CD4-positive, alpha-beta T cell treated with Interleukin-17A for 1 hour (primary cell): ENCODE measurements at places on chromosomes 13 and 19.

DNA sequence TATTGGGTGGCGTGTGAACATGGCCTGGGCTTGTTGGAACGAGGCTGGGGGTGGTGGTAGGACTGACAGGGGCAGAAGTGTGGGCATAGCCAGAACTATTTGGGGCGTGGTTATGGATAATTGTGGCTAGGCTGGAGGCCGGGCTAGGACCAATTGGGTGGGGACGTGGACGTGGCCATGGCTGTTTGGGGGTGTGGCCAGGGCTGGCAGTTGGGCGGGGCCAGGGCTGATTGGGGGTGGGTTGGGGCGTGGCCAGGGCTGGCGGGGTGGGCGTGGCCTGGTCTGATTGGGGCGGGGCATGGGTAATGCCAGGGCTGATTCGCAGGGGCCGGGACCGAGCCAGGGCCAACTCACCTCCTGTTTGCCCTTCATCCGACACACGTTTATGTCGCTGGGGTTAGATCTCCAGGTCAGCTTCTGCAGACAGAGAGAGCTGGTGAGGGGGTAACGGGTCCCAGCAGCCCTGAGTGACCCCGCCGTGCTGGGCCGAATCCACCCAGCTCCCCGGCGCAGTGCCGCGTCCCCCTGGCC, 2.8 kb downstream of the SEMA6B start:
- DNase-seq, result peak; percentile 8

DNA sequence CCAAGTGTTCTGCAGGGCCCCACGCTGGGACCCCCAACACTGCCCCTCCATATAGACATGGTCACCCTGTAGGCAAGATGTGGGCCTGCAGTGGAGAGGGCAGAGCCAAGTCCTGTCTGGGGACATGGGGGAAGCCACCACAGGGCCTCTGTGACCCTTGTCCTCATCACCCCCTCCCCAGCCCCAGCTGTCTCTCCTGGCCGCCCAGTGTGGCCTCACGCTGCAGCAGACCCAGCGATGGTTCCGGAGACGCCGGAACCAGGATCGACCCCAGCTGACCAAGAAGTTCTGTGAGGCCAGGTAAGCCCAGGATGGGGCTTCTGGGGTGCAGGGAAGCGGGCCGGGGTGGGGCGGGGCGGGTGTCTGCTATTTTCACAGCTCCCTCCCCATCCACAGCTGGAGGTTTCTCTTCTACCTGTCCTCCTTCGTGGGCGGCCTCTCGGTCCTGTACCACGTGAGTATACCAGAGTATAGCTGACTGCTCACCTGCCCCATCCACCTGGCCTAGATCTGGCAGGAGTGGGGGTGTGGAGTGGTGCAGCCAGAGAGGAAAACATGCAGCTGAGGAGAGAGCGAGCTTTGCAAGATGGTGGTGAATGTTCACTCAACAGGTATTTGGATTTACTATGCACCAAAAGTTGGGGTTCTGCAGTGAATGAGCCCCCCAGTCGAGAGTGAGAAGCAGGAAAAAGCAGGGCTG, 46.4 kb downstream of the CERS4 start:
- DNase-seq, result no peak

- no peak for DNase-seq
Observed at GRCh38 chr19:33902802-33903488, 106.3 kb downstream of the KCTD15 start.

DNA sequence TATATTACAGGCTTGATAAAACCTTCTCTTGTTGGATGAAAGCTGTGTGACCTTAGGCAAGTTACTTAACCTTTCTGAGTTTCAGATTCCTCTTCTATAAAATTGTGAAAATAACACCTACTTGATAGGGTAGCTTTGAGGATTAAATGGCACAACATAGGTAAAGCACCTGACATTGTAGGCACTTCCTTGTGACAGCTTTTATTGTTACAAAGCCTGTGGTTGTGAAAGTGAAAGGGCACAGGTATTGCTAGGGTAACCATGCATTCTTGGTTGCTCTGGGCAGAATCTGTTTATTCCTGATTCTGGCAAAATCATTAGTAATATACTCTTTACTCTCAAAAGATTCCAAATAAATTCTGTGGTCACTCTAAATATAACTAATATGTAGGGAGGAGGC, 493.4 kb downstream of the OLFM4 start:
- no peak for DNase-seq

- no peak for DNase-seq
Observed at GRCh38 chr13:60392131-60392530, 4.9 kb upstream of the TDRD3 start.

GRCh38 chr19:13723206-13723605, 41.1 kb upstream of the MRI1 start:
- DNase-seq, result no peak

- peak; percentile 22 for DNase-seq
Observed at GRCh38 chr13:36981156-36981743, 17.9 kb downstream of the ALG5 start.

GRCh38 chr19:3674784-3675543, 25.3 kb downstream of the PIP5K1C start:
- no peak for DNase-seq

DNA sequence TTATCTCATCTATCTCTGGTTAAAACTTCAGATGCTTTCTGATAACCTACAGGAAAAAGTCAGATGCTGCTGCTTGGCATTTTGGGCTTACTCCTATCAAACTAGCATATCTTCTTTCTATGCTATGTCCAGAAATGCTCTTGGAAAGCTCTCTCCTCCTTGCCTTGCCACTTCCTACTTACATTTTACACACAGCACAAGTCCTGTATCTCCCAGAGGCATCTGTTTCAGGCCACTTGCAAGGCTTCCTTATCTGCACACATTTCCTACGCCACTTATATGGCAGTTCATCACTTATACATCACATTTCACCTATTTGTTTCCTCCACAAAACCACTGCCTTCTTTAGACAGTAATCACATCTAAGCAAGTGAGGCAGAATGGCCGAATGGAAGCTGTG, 220.3 kb downstream of the DNAJC15 start:
- no peak for DNase-seq

GRCh38 chr13:34897220-34897619, 44.9 kb upstream of the NBEA start:
- DNase-seq, result no peak

- no peak for DNase-seq
Observed at GRCh38 chr19:16737911-16738310, 18.3 kb downstream of the NWD1 start.

GRCh38 chr19:8515317-8515716, 1.4 kb upstream of the ZNF414 start:
- DNase-seq, result peak; percentile 77

DNA sequence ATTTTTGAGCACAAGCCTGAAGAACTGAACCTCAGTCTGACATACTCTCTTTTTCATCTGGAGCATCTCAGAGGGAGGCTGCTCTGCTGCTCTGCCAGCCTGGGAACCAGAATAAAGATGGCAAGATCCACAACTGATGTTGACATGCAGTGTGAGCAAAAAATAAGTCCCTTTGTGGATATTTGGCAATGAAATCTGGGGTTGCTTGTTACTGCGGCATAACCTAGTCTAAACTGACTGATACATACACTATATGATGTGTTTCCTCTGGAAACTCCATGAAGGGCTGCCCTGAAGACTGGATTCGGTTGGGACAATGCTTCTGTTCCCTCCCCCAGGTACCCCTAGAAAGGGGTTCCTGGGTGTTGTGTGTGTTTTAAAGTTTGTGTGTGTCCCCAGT, 106.7 kb downstream of the IER2 start:
- no peak for DNase-seq

DNA sequence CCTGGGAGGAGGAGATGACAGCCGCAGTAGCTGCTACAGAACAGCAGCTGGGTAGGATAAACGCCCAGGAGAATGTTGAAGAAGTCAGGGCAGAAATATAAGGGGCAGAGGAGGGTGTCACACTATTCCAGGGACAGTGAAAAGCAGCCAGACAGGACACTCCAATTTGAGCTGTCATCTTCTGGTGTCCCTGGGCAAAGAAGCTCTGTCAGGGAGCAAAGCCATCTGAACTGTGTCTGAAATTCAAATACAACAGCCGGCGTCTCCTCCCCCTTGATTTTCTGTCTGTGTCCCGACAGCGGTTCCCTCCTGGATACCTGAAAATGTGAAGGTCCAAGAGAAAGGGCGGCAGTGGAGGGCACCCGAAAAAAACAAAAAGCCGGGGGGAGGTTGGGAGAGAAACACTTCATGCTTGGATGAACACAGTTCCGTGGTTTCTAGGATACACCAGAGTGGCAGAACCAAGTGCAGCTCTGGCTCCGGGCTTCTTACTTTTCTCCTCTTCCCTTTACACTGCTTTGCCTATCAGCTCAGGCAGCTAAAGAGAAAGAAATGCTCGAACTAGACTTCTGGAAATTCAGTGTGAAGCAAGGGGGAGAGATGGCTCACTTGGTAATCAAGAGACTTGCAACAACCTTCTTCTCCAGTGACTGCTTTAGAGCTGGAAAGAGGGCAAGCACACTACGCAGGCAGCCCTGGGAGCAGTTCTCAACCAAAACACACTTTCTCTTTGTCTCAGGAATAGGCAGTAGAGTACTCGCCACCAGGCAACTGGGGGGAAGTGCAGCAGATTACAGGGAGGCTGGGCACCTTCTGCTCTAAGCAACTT, 465.6 kb downstream of the ITGBL1 start:
- no peak for DNase-seq

GRCh38 chr19:15452111-15453047, 2.6 kb upstream of the WIZ start:
- DNase-seq, result no peak

GRCh38 chr13:81388400-81388799, 1047.5 kb upstream of the SPRY2 start:
- no peak for DNase-seq

GRCh38 chr19:47247308-47247990, 8.9 kb upstream of the CCDC9 start:
- peak; percentile 85 for DNase-seq

- DNase-seq, result no peak
Observed at GRCh38 chr19:15321739-15322138, 10.6 kb downstream of the BRD4 start.

- peak; percentile 52 for DNase-seq
Observed at GRCh38 chr19:2426611-2427428, 566 bp downstream of the TIMM13 start.

DNA sequence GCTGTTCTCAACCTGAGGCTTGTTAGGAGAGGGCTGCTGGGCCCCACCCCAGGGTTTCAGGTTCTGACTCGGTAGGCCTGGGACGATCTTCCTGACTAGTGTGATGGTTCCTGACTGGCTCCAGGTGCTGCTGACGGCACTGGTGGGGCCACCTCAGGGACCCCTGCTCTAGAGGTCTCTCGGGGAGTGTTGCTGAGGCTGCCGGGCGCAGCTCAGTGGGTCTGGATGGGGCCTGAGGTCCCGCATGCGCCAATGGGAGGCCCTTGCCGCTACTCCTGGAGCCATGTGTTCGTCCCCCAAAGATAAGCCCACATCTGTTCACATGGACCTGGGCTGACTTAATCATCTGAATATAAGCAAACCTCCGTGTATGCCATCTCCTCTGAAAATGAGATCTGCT, 133.0 kb downstream of the ATP11A start:
- no peak for DNase-seq

GRCh38 chr13:48783181-48783630, 129.5 kb downstream of the CYSLTR2 start:
- DNase-seq, result peak; percentile 31

DNA sequence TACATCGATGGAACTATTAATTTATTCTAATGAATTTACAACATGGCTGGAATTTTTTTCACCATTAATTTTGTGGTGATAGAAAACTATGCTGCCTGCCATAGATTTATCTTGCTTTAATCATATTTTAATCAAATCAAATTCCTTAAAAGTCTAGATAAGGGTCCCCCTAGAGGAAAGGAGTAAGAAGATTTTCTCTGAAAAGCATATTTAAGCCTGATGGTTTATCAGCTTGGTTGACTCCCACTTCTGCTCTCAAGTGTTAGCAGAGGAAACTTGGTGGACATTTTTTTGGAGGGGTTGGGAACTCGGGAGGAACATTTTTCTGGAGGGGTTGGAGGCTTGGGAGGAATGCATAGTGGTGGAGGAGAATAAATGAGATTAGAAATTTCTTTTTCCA, 253.3 kb downstream of the KCNRG start:
- DNase-seq, result no peak

DNA sequence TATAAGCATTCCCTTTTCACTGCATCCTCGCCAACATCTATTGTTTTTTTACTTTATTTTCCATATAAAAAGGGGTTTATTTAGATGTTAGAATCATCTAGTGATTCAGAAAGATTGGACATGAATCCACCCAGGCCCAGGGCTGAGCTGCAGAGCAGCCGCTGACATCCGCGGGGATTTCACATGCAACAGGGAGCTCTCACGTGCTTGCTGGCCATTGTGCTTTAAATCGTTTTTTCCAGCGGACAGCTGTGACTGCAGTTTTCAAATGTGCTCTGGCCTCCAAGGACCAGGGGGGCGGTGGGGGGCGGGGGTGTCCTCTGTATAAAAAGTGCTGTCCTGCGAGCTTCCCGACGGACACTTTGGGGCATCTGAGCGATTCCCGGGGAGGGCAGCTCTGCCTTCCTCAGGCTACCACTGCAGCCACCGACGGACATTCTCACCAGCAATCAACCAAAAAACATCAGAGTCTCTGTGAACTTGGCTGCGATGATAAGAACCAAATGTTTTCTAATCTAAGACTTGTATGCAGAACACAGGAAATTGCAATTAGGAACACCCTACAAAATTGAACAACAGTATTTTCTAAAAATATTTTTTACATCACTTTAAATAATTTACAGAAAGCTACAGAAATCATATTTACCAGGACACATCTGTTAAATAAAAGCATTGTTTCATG, 12.6 kb downstream of the RB1 start:
- DNase-seq, result no peak

DNA sequence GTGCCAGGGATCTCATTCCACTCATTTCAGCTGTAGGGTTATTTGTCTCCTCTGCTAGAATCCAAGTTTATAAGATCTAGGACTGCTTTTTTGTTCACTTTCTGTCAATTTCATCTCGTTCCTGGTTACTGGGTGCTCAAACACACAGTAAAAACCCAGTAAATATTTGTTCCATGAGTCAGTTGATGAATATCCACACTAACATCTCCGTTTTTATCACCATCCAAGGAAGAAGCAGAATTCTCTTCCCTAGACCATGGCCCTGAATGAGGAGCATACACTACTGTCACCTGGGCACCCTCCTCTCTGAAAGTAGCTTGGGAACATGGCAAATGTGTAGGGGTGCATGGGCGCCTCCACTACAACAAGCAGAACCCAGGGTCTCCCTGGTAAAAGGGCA, 390.8 kb downstream of the FOXO1 start:
- DNase-seq, result no peak
